Esophagus muscularis mucosa (tissue), 4 donors: ENCODE measurements at places on chromosomes 4 and X. TPM values are rescaled to one million over a fixed set of nuclear protein-coding genes. Genes with fewer than 3 reads are reported as not detected.

Gene SMARCA1
- 54.5 TPM for total RNA-seq

GRCh38 chrX:132467989-132468388 is 20.8 kb downstream of the MBNL3 start:
- H3K36me3 ChIP-seq: no peaks in the 10 kb centered on the region
- no peak overlapping the region for H3K4me3 ChIP-seq
- DNase-seq: no peak
- no peaks in the 10 kb centered on the region for H3K27me3 ChIP-seq
- H3K27ac ChIP-seq: no peak overlapping the region

Gene SYNPO2
- 2,783 TPM for total RNA-seq

- no peaks in the 10 kb centered on the region for H3K27me3 ChIP-seq
- no peaks in the 10 kb centered on the region for H3K36me3 ChIP-seq
- H3K27ac ChIP-seq: no peak overlapping the region
- no peak overlapping the region for H3K4me3 ChIP-seq
Observed at GRCh38 chrX:12805333-12805732, 14.1 kb downstream of the PRPS2 start.

- H3K27me3 ChIP-seq: no peaks in the 10 kb centered on the region
- H3K36me3 ChIP-seq: no peaks in the 10 kb centered on the region
Observed at GRCh38 chr4:179762840-179763239, 2320.6 kb upstream of the AGA start.

DNA sequence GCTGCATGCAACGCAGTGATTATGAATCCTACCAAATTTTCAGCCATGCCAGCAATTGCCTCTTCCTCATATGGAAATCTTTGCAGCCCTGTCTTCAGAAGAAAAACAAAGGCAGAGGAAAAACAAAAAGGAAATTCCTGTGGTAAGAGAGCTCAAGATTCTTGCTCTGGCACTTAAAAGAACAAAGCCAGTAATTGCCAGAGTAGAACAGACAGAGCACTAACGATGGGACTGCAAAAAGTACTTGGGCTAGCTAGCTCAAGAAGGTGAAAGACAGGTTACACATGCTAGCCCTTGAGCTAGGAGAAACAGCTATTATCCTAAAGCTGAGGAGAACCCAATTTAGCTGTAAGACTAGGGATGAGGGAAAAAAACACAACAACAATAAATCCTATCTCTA is 582.3 kb downstream of the KCNIP4 start:
- H3K4me3 ChIP-seq: no peak overlapping the region
- H3K27ac ChIP-seq: no peak overlapping the region
- H3K27me3 ChIP-seq: no peaks in the 10 kb centered on the region
- no peaks in the 10 kb centered on the region for H3K36me3 ChIP-seq
- DNase-seq: no peak
- no peaks in the 10 kb centered on the region for H3K4me1 ChIP-seq

DNA sequence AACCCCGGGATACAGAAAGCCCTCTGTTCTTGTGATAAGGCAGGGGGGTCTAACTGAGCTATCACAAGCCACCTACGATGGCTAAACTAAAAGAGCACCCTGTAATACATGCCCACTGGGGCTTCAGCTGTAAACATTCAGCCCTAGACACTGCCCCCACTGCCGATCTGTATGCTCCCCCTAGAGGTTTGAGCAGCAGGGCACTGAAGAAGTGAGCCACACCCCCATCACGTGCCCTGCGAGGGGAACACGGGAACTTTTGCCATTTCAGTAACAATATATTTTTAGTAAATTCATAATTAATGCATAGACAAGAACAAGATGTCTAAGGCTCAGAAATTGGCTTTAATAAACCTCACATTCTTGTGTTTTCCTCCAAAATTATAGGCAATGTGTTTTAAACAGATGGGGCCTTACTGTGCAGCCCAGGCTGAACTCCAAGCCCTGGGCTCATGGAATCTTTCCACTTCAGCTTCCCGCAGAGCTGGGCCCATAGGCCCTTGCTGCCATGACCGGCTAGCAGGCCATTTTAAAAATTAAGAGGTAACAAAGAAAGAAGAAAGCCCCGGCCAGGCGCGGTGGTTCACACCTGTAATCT is 235.3 kb upstream of the SFRP2 start:
- no peak overlapping the region for H3K4me3 ChIP-seq
- H3K27ac ChIP-seq: no peak overlapping the region
- H3K36me3 ChIP-seq: no peaks in the 10 kb centered on the region
- no peaks in the 10 kb centered on the region for H3K4me1 ChIP-seq

- H3K36me3 ChIP-seq: no peaks in the 10 kb centered on the region
- H3K4me1 ChIP-seq: no peaks in the 10 kb centered on the region
- H3K27me3 ChIP-seq: no peaks in the 10 kb centered on the region
- no peak for DNase-seq
- H3K4me3 ChIP-seq: no peak overlapping the region
Observed at GRCh38 chr4:11739992-11740391, 311.3 kb upstream of the HS3ST1 start.

- peaks cover 10% of the 10 kb centered on the region for H3K4me1 ChIP-seq
- H3K27ac ChIP-seq: no peak overlapping the region
- no peaks in the 10 kb centered on the region for H3K27me3 ChIP-seq
- no peak for DNase-seq
Observed at GRCh38 chr4:24529555-24529954, 54.8 kb downstream of the DHX15 start.

- DNase-seq: no peak
- H3K4me3 ChIP-seq: no peak overlapping the region
- no peaks in the 10 kb centered on the region for H3K27me3 ChIP-seq
- H3K36me3 ChIP-seq: no peaks in the 10 kb centered on the region
- no peak overlapping the region for H3K27ac ChIP-seq
Observed at GRCh38 chr4:44025376-44026020, 423.1 kb downstream of the KCTD8 start.

Gene CCDC110
- total RNA-seq: 3.6 TPM

Gene GALNTL6
- total RNA-seq: not detected

Gene PRSS12
- 0.46 TPM for total RNA-seq

Gene KIT
- 44.4 TPM for total RNA-seq

DNA sequence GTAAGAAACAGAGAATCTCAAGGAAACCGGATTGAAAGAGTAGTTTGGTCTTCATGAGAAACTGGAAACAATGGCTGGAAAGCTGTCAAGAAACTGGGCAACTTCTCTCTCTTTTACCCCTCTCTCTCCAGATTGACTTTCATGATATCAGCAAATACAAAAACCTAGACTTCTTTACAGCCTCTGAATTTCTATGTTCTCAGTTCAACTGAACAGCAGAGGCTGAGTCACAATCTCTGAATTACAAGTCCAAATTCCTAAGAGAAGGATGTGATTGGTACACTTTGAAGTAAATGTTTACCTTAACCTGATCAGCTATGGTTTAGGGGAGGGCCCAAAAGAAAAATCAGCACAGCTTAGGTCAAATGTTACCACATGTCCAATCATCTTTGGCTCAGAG is 974.9 kb downstream of the RPA4 start:
- H3K36me3 ChIP-seq: no peaks in the 10 kb centered on the region
- H3K27me3 ChIP-seq: no peaks in the 10 kb centered on the region
- no peak for DNase-seq
- no peak overlapping the region for H3K4me3 ChIP-seq

DNA sequence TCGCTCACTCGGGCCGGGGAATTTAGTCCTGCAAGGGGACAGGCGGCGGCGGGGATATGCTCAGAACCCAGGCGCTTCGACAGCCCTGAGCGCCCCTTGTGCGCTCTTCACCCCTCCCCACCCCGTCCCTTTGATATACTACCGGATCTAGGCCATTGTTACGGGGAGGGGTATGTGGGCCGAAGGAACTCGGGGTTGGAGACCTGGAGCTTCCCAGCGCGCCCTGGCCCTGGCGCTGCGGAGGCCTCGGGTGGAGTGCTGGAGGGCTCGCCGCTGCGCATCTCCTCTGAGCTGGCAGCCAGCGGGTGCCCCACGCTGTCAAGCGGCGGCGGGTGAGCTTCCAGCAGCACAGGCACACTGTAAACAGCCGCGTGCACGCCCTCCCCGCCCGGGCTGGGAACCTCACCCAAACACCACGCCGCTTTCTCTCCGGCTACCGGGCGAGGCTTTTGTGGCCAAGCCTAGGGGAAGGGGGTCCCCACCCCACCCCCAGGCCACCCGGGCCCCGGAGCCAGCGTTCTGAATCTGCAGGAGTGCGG is 54.5 kb upstream of the BCOR start:
- H3K27me3 ChIP-seq: no peaks in the 10 kb centered on the region
- no peaks in the 10 kb centered on the region for H3K36me3 ChIP-seq
- peaks cover 49% of the 10 kb centered on the region for H3K4me1 ChIP-seq
- H3K27ac ChIP-seq: peak overlapping the region; percentile 76
- H3K4me3 ChIP-seq: peak overlapping the region; percentile 53

- no peaks in the 10 kb centered on the region for H3K4me1 ChIP-seq
- H3K4me3 ChIP-seq: no peak overlapping the region
- no peaks in the 10 kb centered on the region for H3K36me3 ChIP-seq
Observed at GRCh38 chr4:40183615-40184411, 13.0 kb upstream of the RHOH start.

DNA sequence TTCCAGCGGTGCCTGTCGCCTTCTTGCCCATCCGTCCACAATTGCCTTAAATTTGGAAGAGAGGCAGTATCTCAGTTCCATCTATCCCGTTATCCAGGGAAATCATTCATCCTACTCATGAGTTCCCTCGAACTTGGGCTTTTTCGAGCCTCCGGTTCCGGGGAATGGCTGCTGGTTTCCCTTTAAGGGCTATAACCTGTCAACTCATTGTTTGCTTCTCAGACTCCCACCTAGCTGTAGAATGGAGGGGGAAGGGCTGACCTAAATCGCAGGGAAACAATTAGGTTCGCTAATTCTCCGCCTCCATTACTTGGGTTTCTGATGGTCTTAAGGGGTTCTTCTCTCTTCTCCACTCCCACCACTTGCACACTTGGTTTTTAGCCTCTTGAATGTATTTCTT is 1.2 kb downstream of the UCHL1 start:
- no peak overlapping the region for H3K27ac ChIP-seq
- peak overlapping the region; percentile 66 for H3K4me3 ChIP-seq
- H3K27me3 ChIP-seq: peaks cover 28% of the 10 kb centered on the region

- H3K4me1 ChIP-seq: no peaks in the 10 kb centered on the region
- H3K4me3 ChIP-seq: no peak overlapping the region
- H3K27me3 ChIP-seq: no peaks in the 10 kb centered on the region
- no peak overlapping the region for H3K27ac ChIP-seq
Observed at GRCh38 chrX:99654188-99654587, 755.9 kb downstream of the PCDH19 start.

Gene SLC16A2
- total RNA-seq: 9.2 TPM

Gene RRH
- total RNA-seq: not detected

GRCh38 chr4:70687392-70687791 is 940 bp upstream of the UTP3 start:
- H3K4me3 ChIP-seq: peak overlapping the region; percentile 91
- no peaks in the 10 kb centered on the region for H3K36me3 ChIP-seq
- H3K27me3 ChIP-seq: no peaks in the 10 kb centered on the region
- peaks cover 40% of the 10 kb centered on the region for H3K4me1 ChIP-seq
- H3K27ac ChIP-seq: peak overlapping the region; percentile 96

DNA sequence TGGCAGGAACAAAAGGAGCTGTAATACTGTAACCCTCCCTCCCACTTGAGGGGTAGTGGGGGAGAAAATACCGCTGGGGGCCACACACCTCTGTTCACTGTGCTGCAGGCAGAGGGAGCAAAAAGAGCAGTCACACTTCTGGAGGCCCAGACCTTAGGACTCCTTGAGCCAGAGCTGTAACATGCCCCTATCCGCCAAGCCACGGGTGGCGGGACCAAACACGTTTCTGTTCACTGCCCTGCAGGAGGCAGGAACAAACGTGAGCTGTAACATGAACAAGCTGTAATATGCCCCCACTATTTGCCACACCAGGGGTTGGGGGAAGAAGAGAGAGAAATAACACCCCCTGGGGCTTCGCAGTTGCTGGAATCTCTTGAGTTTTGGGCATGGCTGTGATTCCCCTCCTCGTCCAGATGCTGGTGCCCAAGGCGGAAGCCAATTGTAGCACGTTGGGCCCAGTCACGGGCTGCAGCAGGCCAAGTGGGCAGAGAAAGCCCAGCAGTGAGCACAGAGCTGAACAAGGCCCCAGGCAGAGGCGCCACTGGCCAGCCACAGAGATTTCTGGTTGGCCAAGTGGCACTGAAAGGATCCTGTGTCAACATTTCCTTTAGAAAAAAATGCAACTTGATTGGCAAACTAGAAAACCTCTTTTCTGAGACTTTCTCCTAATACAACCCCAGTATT is 509.7 kb downstream of the INPP4B start:
- H3K4me1 ChIP-seq: no peaks in the 10 kb centered on the region
- no peak overlapping the region for H3K27ac ChIP-seq
- no peak overlapping the region for H3K4me3 ChIP-seq

- H3K4me1 ChIP-seq: no peaks in the 10 kb centered on the region
- H3K36me3 ChIP-seq: no peaks in the 10 kb centered on the region
- H3K4me3 ChIP-seq: no peak overlapping the region
- no peak overlapping the region for H3K27ac ChIP-seq
- no peaks in the 10 kb centered on the region for H3K27me3 ChIP-seq
Observed at GRCh38 chr4:154073107-154073822, 284.4 kb upstream of the SFRP2 start.

Gene SERPINA7
- not detected for total RNA-seq

DNA sequence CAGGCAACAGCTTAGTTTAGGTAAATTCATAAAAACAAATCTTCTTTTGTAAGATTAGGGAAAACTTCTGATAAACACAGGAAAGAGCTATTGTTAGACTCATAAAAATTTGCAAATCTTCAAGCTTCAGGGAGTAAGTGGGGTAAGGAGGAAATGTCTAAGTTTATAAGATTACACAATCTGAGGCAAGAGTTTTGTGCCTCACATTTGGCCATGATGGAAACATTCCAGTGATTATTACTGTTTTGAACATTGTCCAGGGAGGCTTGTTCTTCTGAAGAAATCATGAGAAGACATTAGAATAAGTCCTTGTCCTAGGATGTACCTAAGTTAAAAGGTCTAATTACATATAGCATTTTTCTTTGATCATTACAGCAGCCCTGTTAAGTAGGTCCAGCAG is 72.8 kb downstream of the MAOB start:
- DNase-seq: no peak
- no peaks in the 10 kb centered on the region for H3K27me3 ChIP-seq
- peaks cover 47% of the 10 kb centered on the region for H3K4me1 ChIP-seq

DNA sequence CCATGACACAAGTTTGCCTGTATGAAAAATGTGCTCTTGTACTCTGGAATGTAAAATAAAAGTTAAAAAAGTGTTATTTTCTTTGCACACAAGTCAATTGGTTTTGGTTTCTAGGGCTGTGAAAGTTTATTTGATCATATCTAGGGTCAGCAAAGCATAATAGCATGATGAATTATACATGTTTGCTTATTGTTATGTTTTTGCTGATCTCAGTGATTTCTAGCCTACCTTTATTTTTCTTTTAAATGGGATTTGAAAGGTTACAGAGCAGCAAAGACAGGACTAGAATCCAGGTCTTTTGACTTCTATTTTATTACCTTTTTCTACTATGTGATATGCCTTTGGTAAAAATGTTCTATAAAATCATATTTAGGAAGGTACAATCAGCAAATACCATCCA is 481.0 kb downstream of the PRR32 start:
- no peak for DNase-seq
- no peaks in the 10 kb centered on the region for H3K27me3 ChIP-seq
- no peak overlapping the region for H3K27ac ChIP-seq
- H3K4me1 ChIP-seq: no peaks in the 10 kb centered on the region
